Stimulated activated CD4-positive, alpha-beta T cell treated with anti-CD3 and anti-CD28 coated beads, Interleukin-4, amount 100 ng/mL, for 1 hour (primary cell): ENCODE measurements at places on chromosomes 16 and 17.

DNA sequence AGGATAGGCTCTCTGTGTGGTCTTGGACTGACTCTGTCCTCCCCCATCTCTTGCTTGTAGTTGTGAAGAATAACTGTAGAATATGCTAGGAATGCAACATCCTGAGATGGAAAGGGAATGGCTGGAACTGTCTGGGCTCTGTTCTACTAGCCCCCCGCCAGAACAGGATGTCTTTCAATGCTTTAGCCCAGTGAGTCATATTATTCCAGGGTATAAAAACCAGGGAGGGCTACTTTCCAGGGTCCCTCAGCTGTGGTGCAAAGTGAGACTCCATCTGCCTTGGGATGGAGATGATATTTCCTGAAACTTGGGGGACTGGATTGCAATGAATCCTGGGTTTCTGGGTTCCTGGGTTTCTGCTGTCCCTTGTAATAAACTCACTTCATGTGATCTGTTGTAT, 32.1 kb downstream of the HYDIN start:
- DNase-seq, result no peak

DNA sequence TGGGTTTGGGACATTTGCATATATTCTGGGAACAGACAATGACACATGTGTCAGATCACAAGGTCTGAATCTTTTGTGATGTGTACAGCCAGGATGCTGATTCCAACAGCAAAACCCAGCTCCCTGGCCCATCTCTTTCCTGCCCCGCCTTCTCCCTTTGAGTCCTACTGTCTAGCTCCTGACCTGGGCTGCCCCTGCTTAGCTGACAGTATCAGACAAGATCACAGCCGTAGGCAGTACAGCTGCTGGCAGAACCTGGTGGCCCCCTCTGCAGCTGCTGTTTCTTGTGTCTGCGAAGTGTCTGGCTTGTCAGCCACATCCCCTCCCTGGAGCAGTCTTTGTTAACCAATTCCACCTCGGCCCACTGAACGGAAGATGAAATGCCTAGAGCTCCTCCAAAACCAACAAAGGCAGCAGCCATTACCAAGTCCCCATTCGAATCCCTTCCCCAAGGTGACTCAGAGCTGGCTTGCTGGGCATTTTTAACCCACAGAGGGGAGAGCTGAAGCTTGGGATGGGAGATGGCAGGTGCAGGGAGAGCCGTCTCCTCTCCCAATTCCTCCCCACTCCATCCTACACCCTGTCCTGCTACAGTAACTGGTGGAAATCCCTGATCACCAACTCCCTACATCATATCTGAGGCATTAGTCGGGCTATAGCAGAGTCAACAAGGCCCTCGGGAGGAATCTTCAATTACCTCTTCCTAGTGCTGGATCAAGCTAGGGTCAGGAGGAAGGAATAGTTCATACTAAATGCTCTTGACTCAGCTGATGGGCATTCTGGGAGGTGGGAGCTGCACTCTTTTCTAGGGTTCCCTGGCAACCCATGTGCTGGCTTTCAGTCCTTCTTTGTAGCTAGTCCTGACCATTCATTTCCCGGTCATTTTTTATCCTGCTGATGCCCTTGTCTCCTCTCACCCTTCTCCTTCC, 5.8 kb downstream of the PIPOX start:
- DNase-seq, result no peak

DNA sequence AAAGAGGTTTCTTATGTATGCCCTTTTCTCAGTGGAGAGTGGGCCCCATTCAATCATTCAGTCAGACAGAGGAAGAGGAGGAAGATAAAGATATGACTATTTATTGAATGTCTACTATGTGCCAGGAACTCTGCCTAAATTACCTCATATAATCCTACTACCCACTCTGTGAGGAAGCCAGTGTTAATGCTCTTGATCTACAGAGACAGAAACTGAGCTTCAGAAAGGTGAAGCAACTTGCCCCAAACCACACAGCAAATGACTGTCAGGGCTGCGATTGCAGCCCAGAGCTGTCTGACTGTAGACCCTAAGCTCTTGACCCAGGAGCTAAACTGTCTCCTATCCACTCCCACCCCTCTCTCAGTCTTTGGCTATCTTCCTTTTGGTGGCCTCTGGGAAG, 8.4 kb downstream of the SRCIN1 start:
- no peak for DNase-seq

- DNase-seq, result no peak
Observed at GRCh38 chr16:15746332-15746731, 96.3 kb downstream of the NDE1 start.

- DNase-seq, result no peak
Observed at GRCh38 chr17:30414486-30414885, 35.8 kb downstream of the CPD start.

GRCh38 chr17:19391432-19391831, 4.4 kb upstream of the MFAP4 start:
- DNase-seq, result no peak

- no peak for DNase-seq
Observed at GRCh38 chr17:78684026-78684425, 98.0 kb downstream of the CYTH1 start.

GRCh38 chr17:31369266-31369665, 22.2 kb upstream of the RAB11FIP4 start:
- no peak for DNase-seq

- DNase-seq, result no peak
Observed at GRCh38 chr16:24188751-24189318, 67.3 kb upstream of the CACNG3 start.

GRCh38 chr16:74842413-74842812, 67.8 kb upstream of the FA2H start:
- DNase-seq, result no peak

- DNase-seq, result no peak
Observed at GRCh38 chr16:8628981-8629725, 7.7 kb downstream of the METTL22 start.
